Stimulated activated naive CD4-positive, alpha-beta T cell treated with Interleukin-2 at 50 U/mL for 16 hours (primary cell): ENCODE measurements at places on chromosomes 6 and 20.

DNA sequence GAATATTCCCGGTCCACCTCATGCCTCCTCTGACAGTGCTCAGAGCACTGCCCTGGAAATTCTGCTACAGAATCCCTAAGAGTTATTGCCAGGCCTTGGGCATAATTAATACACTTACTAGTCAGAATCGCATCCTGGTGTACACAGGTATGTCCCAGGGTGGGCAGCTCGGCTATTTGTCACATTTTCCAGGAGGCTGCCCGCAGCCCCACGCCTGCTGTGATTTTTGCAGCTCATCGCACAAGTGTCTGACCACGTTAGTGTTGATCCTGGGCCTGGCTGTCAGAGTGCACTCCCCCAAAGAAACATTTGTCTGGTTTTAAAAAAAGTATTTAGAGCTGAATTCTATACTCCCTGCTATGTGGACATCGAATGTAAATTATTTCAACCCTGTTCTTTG, 105.4 kb downstream of the CD83 start:
- DNase-seq: no peak

- DNase-seq: no peak
Measured at GRCh38 chr6:86203044-86203443, 560.4 kb upstream of the SYNCRIP start.

DNA sequence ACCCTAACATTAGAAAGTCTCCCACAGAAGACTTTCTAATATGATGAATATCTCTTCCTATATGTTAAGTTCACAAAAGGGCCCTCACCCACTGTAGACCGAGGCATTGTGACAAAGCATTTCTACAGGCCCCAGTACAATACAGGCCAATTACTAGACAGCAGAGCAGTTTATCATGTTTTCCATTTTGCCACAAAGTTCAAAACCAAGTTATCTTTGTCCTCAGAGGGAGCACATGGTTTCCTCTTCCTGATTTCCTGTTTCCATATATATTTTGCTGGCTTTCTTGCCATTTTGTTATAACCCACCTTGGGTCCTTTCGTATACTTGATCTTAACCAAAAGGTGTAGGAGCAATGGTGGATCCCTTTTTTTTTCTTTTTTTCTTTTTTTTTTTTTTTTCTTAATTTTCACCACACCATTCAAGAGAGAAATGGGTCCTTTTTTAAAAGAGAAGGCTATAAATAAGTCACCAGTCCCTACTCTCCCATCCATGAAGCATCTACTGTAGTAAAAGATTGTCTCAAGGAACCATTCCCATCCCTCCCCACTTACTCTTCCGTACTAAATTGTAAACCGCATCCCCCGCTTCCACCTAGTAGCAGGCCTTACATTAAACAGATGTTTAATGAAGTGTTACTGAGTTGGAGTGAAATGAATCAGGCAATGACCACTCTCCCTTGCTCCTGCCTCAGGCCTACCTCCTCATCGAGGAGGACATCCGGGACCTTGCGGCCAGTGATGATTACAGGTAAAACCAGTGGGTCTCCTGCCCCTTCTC, 2.1 kb upstream of the UBE2C start:
- DNase-seq: no peak

DNA sequence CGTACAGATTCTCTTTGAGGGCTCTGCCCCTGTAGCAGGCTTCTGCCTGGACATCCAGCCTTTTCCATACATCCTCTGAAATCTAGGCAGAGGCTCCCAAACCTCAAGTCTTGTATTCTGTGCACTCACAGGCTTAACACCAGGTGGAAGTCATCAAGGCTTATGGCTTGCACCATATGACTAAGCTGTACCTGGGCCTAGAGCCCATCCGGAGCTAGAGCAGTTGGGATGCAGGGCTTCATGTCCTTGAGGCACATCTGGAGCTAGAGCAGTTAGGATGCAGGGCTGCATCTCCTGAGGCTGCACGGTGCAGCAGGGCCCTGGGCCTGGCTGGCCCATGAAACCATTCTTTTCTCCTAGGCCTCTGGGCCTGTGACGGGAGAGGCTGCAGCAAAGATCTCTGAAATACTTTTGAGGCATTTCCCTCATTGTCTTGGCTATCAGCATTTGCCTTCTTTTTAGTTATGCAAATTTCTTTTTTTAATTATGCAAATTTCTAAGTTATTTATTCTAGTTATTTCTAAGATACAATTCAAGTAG, 98.7 kb downstream of the CD24 start:
- no peak for DNase-seq
